ENCODE measurements at places on chromosomes 2 and 18.

GRCh38 chr18:73683409-73684238 lies 464.0 kb downstream of the FBXO15 start:
- H3K4me3 ChIP-seq, result no peak overlapping the region
- no peaks in the 10 kb centered on the region for H3K4me1 ChIP-seq
- no peaks in the 10 kb centered on the region for H3K36me3 ChIP-seq
- H3K27ac ChIP-seq, result no peak overlapping the region
- DNase-seq, result no peak

GRCh38 chr2:3703236-3703756 lies at the start of gene DCDC2C:
Gene DCDC2C, plus strand, starts transcription at chr2:3703575. Its CDS starts 177 bp downstream, at chr2:3703752.
- DNase-seq, result no peak
- H3K27ac ChIP-seq, result no peak within 1 kb of the TSS
- H3K4me1 ChIP-seq, result no peaks in the 10 kb centered on the region
- H3K4me3 ChIP-seq, result no peak within 1 kb of the TSS

DNA sequence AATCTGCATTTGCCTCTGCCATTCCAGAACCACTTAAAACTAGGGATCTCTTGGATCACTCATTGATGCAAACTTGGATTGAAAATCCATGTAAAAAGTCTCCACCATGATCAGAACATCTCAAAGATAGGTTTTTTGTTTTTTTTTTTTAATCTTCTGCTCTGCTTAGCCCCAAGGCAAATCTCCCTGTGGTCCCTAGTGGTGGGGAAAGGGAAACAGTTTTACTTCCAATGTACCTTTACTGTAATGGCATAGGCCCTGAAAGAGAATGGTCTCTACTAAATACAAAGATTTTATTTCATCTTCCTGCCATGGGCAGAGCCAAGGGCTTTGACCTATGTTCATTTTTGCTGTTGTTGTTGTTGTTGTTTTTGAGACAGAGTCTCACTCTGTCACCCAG lies 78.4 kb downstream of the KANSL1L start:
- H3K4me3 ChIP-seq, result no peak overlapping the region
- no peaks in the 10 kb centered on the region for H3K4me1 ChIP-seq
- DNase-seq, result no peak
- no peaks in the 10 kb centered on the region for H3K27me3 ChIP-seq
- H3K27ac ChIP-seq, result no peak overlapping the region
- H3K36me3 ChIP-seq, result peaks cover 4% of the 10 kb centered on the region

DNA sequence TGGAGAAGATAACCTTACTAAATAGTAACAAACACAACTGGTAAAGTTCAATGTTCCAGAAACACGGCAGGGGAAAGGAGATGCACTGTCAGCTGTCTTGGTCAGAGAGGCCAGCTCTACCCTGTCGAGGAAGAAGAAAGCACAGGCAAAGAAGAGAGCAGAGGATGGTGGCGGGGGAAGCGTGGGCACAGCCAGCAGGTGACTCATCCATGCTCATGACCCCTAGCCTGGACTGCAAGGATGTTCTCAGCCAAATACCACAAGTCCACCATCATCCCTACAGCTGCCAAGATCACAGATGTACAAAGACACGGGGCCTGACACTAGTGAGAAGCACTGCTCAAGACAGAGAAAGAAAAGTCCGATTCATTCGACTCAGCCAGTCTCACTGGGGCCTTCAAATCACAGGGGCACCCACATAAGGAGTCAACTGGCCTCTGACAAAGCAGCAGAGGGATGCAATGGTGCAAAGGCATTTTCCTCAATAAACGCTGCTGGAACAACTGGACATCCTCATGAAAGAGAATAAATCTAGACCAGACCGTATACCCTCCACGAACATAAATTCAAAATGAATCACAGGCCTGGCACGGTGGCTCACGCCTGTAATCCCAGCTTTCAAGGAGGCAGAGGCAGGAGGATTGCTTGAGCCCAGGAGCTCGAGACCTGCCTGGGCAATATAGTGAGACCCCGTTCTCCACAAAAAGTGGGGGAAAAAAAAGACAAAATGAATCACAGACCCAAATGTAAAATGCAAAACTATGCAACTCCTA lies 5.6 kb downstream of the DTYMK start:
- H3K36me3 ChIP-seq, result peaks cover 12% of the 10 kb centered on the region
- H3K4me1 ChIP-seq, result peaks cover 11% of the 10 kb centered on the region
- no peaks in the 10 kb centered on the region for H3K27me3 ChIP-seq
- no peak overlapping the region for H3K27ac ChIP-seq

DNA sequence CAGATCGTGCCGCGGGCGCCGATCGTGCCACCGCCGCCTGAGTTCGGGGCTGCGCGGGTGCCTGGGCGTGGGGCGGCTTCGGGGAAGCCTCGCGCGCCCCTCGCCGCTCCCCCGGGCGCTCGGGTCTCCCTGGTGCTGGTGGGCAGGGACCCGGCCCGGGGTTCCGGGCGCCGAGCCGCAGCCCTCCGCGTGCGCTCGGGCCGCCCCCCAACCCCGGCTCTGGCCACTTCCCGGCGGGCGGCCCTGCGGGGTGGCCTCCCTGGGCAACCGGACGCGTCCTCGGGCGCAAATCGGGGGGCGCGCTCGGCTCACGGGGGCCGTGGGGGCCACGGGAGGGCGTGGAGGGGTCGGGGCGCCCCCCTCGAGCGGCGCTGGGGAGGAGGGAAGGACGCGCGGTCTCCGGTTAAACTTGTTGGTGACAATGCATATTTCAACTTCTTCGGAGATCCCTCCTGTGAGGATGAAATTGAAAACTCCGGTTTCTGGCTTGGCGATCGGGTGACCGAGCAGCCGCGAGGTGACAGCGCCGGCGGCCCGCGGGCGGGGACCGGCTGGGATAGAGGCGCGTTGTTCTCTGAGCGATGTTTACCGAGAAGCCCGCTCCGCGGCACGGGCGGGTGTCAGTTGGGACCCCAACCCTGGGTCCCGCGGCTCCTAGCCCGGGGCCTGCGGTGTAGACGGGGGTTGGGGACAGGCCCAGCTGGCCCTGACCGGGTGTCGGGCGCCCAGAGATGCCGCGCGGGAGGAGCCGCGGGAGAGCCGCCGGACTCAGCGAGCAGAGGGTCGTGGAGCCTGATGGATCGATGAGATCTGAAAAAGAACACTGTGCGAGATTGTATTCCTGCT lies 676 bp downstream of the SH3BP4 start:
- H3K4me3 ChIP-seq, result peak overlapping the region; percentile 42
- no peak overlapping the region for H3K27ac ChIP-seq
- H3K36me3 ChIP-seq, result peaks cover 2% of the 10 kb centered on the region
- H3K4me1 ChIP-seq, result no peaks in the 10 kb centered on the region
- peaks cover 81% of the 10 kb centered on the region for H3K27me3 ChIP-seq

- H3K27ac ChIP-seq, result no peak overlapping the region
- no peak for DNase-seq
- H3K27me3 ChIP-seq, result peaks cover 57% of the 10 kb centered on the region
- no peak overlapping the region for H3K4me3 ChIP-seq
- H3K4me1 ChIP-seq, result no peaks in the 10 kb centered on the region
These were observed 73.1 kb downstream of the INHBB start for GRCh38 chr2:120419073-120419472.

GRCh38 chr2:25018681-25019080 lies 23.2 kb upstream of the EFR3B start:
- H3K4me3 ChIP-seq, result no peak overlapping the region
- H3K27ac ChIP-seq, result no peak overlapping the region
- H3K36me3 ChIP-seq, result no peaks in the 10 kb centered on the region
- no peaks in the 10 kb centered on the region for H3K4me1 ChIP-seq
- H3K27me3 ChIP-seq, result peaks cover 8% of the 10 kb centered on the region

DNA sequence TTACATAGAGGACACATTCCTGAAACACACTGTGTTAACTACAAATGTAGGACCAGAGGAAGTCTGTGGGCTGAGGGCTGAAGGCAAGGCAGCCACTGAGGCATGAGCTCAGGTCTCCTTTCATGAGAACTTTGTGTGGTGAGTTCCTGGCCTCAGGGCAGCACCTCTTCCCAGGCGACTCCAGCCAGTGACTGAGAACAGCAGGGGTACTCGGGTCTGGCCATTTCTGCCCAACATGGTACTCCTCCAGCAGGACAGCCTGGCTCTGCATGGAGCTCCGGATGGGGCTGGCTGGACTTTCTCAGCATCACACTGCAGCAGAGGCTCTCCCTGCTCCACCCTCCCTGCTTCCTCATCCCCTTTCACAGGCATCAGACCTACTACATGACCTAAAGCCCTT lies 125.5 kb upstream of the SPATS2L start:
- no peak overlapping the region for H3K4me3 ChIP-seq
- H3K27ac ChIP-seq, result no peak overlapping the region
- no peaks in the 10 kb centered on the region for H3K4me1 ChIP-seq
- DNase-seq, result no peak
- H3K36me3 ChIP-seq, result no peaks in the 10 kb centered on the region

DNA sequence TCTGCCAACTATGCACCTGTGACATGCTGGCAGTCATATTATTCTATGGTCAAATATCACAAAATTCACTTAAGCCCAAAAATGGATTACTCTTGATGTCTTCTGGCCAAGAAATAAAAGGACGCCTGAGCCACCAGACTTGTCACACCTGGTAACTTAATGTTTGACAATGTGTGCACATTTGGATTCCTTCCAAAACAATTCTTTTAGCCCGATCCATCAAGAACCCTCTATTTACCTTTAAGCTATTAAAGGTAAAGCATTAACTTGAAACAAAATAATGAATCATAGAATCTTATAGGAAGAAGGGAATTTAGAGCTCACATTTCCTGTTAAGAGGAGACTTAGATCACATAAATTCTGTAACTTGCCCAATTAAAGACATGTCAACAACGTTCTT lies 46.5 kb upstream of the NFU1 start:
- H3K27me3 ChIP-seq, result no peaks in the 10 kb centered on the region
- no peak for DNase-seq
- H3K27ac ChIP-seq, result no peak overlapping the region
- peaks cover 46% of the 10 kb centered on the region for H3K36me3 ChIP-seq

- H3K36me3 ChIP-seq, result peaks cover 2% of the 10 kb centered on the region
- DNase-seq, result no peak
- H3K4me3 ChIP-seq, result no peak overlapping the region
These were observed 13.5 kb upstream of the TFCP2L1 start for GRCh38 chr2:121298476-121298875.

- H3K27me3 ChIP-seq, result no peaks in the 10 kb centered on the region
- no peak for DNase-seq
These were observed 1.9 kb downstream of the AGFG1 start for GRCh38 chr2:227473806-227474205.

GRCh38 chr2:186093174-186093573 lies 354.6 kb downstream of the FSIP2 start:
- H3K4me3 ChIP-seq, result no peak overlapping the region
- DNase-seq, result no peak
- H3K4me1 ChIP-seq, result no peaks in the 10 kb centered on the region
- H3K27ac ChIP-seq, result no peak overlapping the region
- H3K36me3 ChIP-seq, result no peaks in the 10 kb centered on the region
- H3K27me3 ChIP-seq, result no peaks in the 10 kb centered on the region

- no peaks in the 10 kb centered on the region for H3K4me1 ChIP-seq
- H3K4me3 ChIP-seq, result no peak overlapping the region
- H3K27me3 ChIP-seq, result no peaks in the 10 kb centered on the region
- no peaks in the 10 kb centered on the region for H3K36me3 ChIP-seq
- H3K27ac ChIP-seq, result no peak overlapping the region
These were observed 1355.1 kb upstream of the SLC39A10 start for GRCh38 chr2:194301946-194302345.

- no peak for DNase-seq
- no peaks in the 10 kb centered on the region for H3K4me1 ChIP-seq
- peaks cover 2% of the 10 kb centered on the region for H3K36me3 ChIP-seq
- no peak overlapping the region for H3K4me3 ChIP-seq
- H3K27ac ChIP-seq, result no peak overlapping the region
- H3K27me3 ChIP-seq, result peaks cover 80% of the 10 kb centered on the region
These were observed 101.7 kb upstream of the FZD7 start for GRCh38 chr2:201931951-201932350.

GRCh38 chr2:23096906-23097602 lies 287.9 kb upstream of the KLHL29 start:
- H3K4me3 ChIP-seq, result no peak overlapping the region
- no peak for DNase-seq
- no peaks in the 10 kb centered on the region for H3K36me3 ChIP-seq
- H3K27me3 ChIP-seq, result no peaks in the 10 kb centered on the region

GRCh38 chr2:145258903-145259579 lies 739.1 kb upstream of the ZEB2 start:
- H3K36me3 ChIP-seq, result no peaks in the 10 kb centered on the region
- no peak for DNase-seq

- no peak for DNase-seq
- no peaks in the 10 kb centered on the region for H3K4me1 ChIP-seq
- H3K36me3 ChIP-seq, result no peaks in the 10 kb centered on the region
- no peak overlapping the region for H3K4me3 ChIP-seq
These were observed 1809.5 kb upstream of the CELF4 start for GRCh38 chr18:39375066-39375465.

- DNase-seq, result no peak
- no peaks in the 10 kb centered on the region for H3K36me3 ChIP-seq
- no peak overlapping the region for H3K27ac ChIP-seq
- no peaks in the 10 kb centered on the region for H3K27me3 ChIP-seq
- H3K4me1 ChIP-seq, result peaks cover under 1% of the 10 kb centered on the region
These were observed 310.6 kb downstream of the GBX2 start for GRCh38 chr2:235857598-235857997.

DNA sequence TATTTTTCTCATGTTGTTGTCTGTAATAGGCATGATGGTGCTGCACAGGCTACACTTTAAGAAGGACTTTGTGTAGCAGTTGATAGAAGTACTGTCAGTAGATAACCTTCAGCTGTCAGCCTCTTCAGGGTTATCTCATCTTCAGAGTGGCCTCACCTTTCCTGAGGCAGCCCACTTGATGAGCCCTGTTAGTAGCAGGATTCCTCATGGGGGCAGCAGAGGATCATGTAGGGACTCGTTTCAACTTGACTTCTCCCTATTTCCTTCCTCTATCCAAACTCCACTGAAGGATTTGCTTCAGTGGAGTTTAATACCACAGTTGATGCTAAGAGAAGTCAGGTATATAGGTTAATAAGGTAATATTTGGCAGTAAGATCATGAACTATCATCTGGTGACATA lies 530.3 kb upstream of the FSIP2 start:
- H3K36me3 ChIP-seq, result no peaks in the 10 kb centered on the region
- no peak overlapping the region for H3K4me3 ChIP-seq
- H3K4me1 ChIP-seq, result no peaks in the 10 kb centered on the region
- DNase-seq, result no peak
- no peak overlapping the region for H3K27ac ChIP-seq

DNA sequence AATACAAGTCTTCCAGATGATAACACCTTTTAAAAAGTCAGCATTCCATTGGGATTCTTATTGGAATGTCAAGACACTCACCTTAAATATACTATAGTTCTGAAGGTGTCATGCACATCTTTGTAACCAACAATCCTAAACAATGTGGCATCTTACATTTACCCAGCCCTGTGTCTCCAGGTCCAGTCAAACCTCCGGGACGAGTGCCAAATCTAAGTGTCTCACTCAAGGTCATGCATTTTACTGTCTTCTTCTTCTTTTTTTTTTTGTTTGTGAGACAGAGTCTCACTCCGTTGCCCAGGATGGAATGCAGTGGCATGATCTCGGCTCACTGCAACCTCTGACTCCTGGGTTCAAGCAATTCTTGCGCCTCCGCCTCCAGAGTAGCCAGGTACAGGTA lies 206.9 kb upstream of the FAM98A start:
- no peaks in the 10 kb centered on the region for H3K4me1 ChIP-seq
- no peak overlapping the region for H3K4me3 ChIP-seq
- no peaks in the 10 kb centered on the region for H3K27me3 ChIP-seq
- no peak for DNase-seq

All from central memory CD8-positive, alpha-beta T cell (primary cell).